Right lobe of liver (tissue), 6 donors: ENCODE measurements at places on chromosomes 2 and 18. TPM values are rescaled to one million over a fixed set of nuclear protein-coding genes. Genes with fewer than 3 reads are reported as not detected.

The TWIST2 gene
- total RNA-seq, result 0.18 TPM

GRCh38 chr2:145157036-145157675 lies 637.2 kb upstream of the ZEB2 start:
- no peak for DNase-seq

The LAMA1 gene
- 0.12 TPM for total RNA-seq

The CCDC121 gene
- total RNA-seq, result 1.2 TPM

- DNase-seq, result no peak
Measured at GRCh38 chr2:179195141-179195540, 69.5 kb downstream of the SESTD1 start.
